MCF 10A (cell line): ENCODE measurements at places on chromosomes 11 and 22. TPM values are rescaled to one million over a fixed set of nuclear protein-coding genes. Genes with fewer than 3 reads are reported as not detected.
A peak's percentile ranks its signal among the peaks of the same experiment; 100 is the strongest.

GRCh38 chr11:116217441-116217840 is 555.3 kb downstream of the BUD13 start:
- DNase-seq: no peak

DNA sequence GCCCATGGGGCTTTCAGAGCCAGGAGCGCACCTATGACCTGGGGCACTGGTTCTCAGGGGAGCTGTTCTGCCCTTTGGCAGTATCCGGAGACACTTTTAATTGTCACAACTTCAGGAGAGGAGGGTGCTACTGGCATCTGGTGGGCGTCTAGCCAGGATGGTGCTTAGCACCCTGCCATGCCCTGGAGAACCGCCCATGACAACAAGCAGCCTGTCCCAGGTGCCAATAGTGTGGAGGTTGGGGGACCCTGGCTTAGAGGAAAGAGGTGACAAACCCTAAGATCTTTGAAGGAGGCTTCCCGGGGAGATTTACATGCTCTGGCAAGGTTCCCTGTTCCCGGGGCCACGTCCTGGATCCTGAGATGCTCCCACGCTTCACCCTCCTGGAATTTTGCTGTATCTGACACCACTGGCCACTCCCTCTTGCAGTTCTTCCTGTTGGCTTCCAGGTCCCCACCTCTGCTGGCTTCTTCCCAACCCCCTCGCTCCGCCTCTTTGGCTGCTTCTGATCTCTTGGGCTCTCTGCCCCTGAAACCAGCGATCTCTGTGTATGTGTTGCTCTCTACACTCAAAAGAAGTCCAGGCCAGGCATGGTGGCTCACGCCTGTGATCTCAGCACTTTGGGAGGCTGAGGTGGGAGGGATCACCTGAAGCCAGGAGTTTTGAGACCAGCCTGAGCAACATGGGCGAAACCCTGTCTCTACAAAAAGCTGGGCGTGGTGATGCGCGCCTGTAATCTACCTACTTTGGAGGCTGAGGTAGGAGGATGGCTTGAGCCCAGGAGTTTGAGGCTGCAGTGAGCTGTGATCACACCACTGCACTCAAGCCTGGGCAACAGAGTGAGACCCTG is 31.1 kb downstream of the FADS3 start:
- DNase-seq: peak; percentile 77

GRCh38 chr22:50612168-50612527 is 11.6 kb downstream of the MAPK8IP2 start:
- no peak for DNase-seq

DNA sequence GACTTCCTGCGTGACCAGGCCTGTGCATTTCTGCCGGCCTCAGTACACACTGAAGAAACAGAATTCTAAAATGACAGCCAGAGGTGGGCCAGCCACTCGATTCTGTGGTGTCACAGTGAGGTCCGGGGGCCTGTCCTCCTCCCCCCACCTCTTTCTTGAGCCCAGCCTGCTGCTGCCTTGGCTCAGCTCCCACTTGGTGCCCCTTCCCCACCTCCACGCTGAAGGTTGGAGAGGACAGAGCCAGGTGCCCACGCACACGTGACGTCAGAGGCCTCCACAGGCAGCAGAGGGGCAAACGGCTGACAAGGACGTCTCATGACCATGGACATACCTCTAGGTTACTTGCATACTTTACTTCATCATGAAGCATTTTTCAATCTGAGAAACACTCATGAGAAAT is 78.0 kb upstream of the SHANK2 start:
- no peak for DNase-seq

- no peak for DNase-seq
Measured at GRCh38 chr11:95904009-95904650, 19.8 kb downstream of the MTMR2 start.

DNA sequence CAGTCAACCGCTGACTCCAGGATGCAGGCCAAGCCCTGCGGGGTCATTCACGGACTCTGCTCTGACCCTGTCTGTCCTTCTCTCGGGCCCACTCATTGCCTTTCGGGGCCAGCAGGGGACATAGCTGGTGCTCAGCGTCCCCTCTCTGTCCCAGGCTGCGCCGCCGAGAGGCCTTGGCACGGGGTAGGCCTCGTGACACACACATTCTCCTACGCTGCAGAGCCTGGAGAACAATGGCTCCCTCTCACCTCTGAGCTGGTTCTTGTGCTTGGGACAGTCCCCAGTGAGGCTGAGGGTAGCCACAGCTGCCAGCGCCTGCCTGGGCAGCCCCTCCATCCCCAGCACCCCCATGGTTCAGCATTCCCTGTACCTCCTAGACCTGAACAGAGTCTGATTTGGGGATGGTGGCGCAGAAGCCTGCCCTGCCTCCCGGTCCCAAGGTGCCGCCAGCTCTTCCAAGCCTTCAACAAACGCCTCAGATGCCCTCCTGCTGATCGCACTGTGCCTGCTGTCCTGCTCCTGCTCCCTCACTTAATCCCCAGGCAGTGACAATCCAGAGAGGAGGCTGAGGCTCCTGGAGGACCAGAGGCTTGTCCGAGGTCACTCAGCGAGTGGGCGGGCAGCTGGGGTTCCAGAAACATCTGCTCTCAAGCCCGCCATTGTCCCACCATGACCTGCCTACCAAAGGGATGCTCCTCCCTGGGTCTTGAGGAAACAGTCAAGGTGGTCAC is 30.4 kb downstream of the DUSP8 start:
- no peak for DNase-seq

DNA sequence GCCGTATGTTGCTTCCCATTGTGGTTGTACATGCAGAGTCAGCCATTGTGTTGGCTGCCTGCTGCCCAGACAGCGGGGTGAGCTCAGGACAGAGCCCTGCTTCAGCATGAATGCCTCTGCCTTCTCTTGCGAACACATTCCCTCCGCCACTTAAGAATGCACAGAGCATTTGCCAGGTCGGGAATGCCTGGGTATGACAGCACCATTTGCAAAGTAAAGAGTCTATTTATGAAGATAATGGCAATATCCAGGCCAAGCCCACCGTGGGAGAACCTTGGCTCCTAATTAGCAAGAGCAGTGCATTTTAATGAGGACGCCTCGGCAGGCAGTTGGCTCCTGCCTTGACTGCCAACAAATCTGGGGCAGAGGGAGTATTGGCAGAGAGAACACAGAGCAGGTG is 62.5 kb upstream of the SORL1 start:
- no peak for DNase-seq

DNA sequence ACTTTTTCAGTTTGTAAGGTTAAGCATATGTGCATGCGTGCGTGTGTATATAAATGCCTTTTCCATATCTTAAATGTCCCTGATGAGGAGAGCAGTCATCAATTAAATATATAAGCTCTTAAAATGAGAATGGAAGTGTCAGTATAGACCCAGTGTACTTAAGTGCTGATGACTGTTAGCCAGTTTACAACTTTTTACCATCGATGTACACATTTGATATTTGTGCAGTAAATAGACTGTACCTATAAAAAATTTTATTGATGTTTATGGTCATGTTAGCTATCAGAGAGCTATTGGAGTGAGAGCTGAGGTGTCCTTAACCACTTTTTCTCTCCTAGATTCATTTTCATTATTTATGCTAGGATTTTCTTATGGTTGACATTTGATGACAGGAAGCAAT is 45.4 kb downstream of the TRAF6 start:
- DNase-seq: no peak

- DNase-seq: no peak
Measured at GRCh38 chr22:23361676-23362075, 181.4 kb downstream of the BCR start.

DNA sequence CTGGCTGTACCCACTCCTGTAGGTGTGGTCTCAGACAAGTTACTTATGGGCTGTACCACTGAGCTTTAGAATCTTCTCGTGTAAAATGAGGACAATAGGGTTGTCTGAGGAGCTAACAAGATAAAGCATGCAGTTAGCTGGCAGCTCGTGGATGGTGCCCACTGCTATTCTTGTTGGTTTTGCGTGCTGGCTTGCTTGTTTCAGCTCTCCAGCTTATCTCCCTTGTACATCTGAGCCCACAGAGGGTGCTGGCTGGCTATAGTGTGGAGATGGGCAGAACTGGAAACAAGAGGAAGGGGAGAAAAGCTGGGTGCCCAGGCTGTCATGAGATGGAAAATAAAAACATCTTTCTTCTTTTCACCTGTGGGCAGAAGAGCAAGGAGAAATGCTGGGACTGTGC is 46.5 kb upstream of the GALNT18 start:
- no peak for DNase-seq

- DNase-seq: no peak
Measured at GRCh38 chr22:20164863-20165262, 14.0 kb upstream of the CCDC188 start.

DNA sequence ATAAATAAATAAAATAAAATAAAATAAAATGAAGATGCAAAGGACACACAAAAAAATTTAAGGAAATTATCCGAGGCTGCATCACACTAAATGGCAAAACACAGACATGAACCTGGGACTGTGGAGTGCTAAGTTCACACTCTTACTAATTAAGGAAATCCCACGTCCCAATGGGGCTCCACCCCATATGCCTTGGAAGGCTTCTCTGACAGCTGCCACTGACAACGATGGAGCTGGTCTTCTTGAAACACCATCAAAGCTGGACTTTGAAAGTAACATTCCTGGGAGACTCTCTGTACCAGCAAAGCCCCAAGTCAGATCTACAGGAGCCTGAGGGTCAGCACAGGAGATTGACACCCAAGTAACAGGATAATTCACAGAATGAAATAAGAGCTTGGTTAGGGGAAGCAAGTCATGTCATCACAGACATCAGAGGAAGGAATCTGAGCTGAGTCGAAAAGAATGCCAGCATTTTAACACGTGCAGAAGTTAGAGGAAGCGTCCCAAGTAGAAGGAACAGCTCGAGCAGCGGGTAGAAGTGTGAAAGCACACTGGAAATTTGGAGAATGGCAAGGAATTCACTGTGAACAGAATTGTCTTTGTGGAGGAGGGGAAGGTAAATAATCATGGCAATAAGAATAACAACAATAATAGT is 13.8 kb downstream of the TPST2 start:
- no peak for DNase-seq

DNA sequence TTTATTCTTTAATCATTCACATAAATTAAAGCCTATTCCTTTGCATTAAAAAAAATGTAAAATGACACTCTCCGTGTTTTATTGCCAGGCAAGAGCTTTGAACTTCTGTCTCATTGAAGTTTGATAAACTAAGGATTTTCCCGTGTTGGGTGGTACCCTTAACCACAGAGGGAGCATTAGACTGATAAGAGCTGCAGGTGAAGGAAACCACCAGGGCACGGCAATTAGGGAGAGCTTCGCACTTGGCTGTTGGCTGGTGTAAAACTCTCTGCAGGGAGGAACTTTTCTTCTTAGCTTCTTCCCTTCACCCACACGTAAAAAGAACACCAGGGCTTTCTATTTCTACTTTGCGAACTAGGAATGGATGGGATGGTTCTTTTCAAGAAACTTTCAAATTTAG is 47.0 kb downstream of the CSTPP1 start:
- no peak for DNase-seq

GRCh38 chr11:35855671-35856070 is 88.2 kb upstream of the LDLRAD3 start:
- DNase-seq: no peak

DNA sequence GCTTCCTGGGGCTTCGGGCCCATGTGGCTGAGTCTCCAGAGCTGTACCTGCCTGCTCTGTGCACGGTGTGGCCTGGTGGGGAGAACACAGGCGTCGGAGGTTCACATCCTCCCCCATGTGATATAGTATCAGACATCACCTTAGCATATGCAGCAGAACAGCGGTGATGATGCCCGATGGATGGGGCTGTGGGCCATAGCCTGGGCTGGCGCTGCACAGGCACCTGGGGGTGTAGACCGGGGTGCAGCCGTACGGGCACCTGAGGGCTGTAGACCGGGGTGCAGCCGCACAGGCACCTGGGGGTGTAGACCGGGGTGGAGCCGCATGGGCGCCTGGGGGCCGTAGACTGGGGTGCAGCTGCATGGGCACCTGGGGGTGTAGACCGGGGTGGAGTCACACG is 29.2 kb downstream of the NADSYN1 start:
- DNase-seq: no peak

DNA sequence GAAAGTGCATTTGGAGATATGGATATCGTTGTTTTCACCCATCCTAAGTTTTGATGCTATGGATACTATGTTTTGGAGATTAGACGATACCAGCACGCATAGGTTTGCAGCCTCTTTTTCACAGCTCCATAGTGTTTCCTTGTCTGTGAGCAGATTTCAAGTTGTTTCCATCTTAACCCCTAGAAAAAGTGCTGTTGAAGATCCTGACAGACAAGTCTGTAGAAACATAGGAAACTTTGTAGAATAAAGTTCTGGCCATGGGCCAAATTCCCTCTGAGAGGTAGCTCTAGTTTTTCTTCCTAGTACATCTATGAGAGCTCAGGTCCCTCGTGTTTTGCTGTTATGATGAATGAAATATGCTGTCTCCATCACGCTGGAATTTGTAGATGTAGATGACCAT is 32.4 kb downstream of the ST3GAL4 start:
- DNase-seq: no peak

- DNase-seq: no peak
Measured at GRCh38 chr11:46337626-46338345, 9.5 kb upstream of the DGKZ start.

DNA sequence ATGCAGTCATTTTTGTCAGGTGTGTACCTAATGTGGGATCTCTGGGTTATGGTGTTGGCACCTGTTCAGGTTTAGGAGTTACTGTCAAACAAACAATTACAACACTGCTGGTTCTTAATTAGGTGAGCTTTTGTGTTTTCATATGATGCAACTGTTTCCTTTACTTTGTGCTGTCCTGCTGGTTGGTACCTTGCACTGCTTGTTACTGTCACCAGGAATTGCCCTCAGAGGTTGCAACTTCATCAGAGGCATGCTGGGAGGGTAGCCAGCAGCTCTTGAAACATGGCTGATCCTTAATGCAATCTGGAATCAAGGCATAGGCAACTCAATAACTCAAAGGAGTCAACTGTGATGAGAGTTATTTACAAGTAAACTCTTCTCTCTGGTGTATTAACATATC is 400.3 kb downstream of the MIAT start:
- no peak for DNase-seq

DNA sequence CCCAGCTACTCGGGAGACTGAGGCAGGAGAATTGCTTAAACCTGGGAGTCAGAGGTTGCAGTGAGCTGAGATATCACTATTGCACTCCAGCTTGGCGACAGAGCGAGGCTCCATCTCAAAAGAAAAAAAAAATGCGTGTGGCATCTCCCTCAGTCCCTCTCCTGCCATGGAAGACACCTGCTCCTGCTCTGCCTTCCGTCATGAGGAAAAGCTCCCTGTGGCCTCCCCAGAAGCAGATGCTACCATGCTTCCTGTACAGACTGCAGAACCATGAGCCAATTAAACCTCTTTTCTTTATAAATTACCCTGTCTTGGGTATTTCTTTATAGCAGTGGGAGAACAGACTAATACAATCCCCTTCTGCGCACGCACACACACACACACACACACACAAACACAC is 249.4 kb downstream of the MN1 start:
- no peak for DNase-seq

- no peak for DNase-seq
Measured at GRCh38 chr11:102429691-102430090, 22.9 kb downstream of the TMEM123 start.

GRCh38 chr11:2694995-2695939 is 4.5 kb downstream of the KCNQ1OT1 start:
- DNase-seq: no peak

The RCOR2 gene
- total RNA-seq: 0.15 TPM in 1 of 2 replicates, not detected in the other

The SMIM38 gene
- total RNA-seq: not detected in 2 replicates

The OMP gene
- total RNA-seq: not detected in 2 replicates

The OR56A5 gene
- not detected in 2 replicates for total RNA-seq

The KLHL35 gene
- total RNA-seq: not detected in 2 replicates

The TTLL12 gene
- 40.9 and 61.0 TPM in 2 replicates for total RNA-seq

The BIK gene
- 7.3 and 10.0 TPM in 2 replicates for total RNA-seq

The DCPS gene
- 29.6 and 33.7 TPM in 2 replicates for total RNA-seq

The ART1 gene
- total RNA-seq: not detected in 2 replicates

The CASP5 gene
- total RNA-seq: not detected in 2 replicates

The TKFC gene
- 79.7 and 93.7 TPM in 2 replicates for total RNA-seq

The GLB1L2 gene
- total RNA-seq: 11.1 and 17.0 TPM in 2 replicates

The MFNG gene
- total RNA-seq: 0.56 and 1.2 TPM in 2 replicates

The LIN7C gene
- 47.7 and 50.3 TPM in 2 replicates for total RNA-seq
